ENCODE measurements at places on chromosomes 4 and X.

- DNase-seq: no peak
These were observed 36.4 kb downstream of the NELFA start for GRCh38 chr4:1972414-1972813.

DNA sequence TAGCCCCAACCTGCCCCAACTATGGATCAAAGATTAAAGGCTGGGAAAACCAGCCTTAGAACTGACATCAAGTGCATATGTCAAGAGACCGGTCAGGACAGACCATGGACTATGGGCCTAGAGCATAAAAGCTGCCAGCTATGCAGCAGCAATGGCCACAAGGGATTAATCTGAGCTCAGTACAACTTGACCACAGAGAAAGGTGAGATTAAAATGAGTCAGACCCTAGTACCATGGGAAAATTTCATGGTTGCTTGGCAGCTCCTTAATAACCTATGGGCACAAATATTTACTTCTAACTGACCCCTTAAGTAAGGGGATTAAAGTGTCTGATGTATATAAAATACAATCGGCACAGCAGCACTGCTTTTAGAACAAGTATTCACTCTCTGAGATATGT, 54.4 kb downstream of the CBR4 start:
- no peak for DNase-seq

GRCh38 chr4:118756958-118757357, 71.8 kb downstream of the METTL14 start:
- DNase-seq: no peak

DNA sequence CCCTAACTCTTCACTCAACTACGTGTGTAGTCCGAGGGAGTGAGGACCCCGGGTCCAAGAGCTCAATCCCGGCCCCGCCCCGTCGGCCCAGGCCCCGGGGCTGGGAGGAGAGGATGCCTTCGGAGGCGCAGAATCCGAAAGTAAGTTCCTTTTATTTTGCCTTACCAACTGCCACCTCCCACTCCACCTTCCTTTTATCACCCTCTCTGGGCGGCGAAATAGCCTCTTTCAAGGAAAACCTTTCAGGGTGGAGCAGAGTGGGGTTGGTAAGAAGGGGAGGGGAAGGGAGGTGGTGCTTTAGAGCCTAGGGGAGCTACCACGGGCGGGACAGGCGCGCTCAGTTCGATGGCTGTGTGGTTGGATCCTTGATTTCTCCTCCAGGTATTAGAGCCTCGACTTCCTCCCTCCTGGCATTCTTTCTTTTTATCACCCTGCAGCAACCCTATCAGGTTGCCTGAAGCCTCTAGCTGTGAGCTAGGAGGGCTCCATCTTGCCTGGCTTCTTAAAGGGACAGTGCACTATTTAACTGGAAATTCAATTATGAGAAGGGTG, 191.2 kb downstream of the RRAGB start:
- DNase-seq: no peak

- no peak for DNase-seq
These were observed 1.4 kb downstream of the ZFX start for GRCh38 chrX:24150898-24151297.

- no peak for DNase-seq
These were observed 15.5 kb downstream of the ZNF185 start for GRCh38 chrX:152913346-152913745.

GRCh38 chr4:25760518-25761157, 102.2 kb downstream of the SEL1L3 start:
- DNase-seq: no peak

DNA sequence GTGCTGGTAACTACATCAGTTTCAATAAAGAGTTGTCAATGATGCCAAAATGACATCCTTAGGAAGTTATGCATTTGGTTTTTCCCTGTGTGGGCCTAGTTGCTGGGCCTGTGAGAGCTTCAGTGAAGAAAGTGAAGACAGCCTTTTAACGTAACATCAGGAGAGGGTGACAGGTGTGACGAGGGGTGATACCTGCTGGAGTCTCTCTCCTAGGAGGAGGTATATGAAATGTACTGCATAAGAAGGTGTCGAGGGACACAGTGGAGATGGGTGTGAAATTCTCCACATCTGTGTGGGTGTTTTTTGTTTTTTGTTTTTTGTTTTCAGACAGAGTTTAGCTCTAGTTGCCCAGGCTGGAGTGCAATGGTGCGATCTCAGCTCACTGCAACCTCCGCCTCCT, 49.2 kb downstream of the EVC start:
- no peak for DNase-seq

DNA sequence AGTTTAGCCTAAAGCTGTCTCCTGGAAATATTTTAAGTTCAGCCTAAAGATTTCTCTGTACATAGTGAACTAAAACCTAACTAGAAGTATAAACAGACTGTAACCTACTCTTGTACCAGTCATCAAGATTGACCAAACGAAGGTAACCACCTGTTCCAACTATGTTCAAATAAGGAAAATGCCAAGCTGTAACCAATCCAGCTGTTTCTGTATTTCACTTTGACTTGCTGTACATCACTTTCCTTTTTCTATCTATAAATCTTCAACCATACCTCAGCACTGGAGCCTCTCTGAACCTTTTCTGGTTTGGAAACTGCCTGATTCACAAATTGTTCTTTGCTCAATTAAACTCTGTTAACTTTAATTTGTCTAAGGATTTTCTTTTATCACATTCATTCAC, 3.1 kb upstream of the CYSLTR1 start:
- no peak for DNase-seq

GRCh38 chrX:9326369-9326768, 138.5 kb upstream of the TBL1X start:
- no peak for DNase-seq

GRCh38 chrX:137930533-137930932, 364.6 kb downstream of the ZIC3 start:
- no peak for DNase-seq

- no peak for DNase-seq
These were observed 898.9 kb upstream of the EPHA5 start for GRCh38 chr4:66569228-66569627.

DNA sequence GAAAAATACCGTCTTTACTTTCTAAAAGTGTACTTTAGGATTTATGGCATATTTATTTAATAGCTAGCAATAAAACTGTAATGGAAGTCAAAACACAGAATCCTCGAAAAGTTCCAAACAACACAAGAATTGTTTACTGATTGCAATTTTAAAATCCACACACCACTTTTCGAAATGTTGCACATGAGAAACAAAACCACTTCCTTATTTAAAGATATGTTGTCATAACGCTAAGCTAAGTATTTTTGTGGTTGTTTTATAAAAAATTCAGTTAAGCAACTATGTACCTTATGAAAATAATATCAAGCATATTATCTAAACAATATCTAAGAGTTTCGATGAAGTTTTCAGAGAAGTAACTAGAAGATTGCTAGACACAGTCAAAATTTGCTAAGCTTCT, 344 bp downstream of the TMPRSS11D start:
- DNase-seq: no peak

DNA sequence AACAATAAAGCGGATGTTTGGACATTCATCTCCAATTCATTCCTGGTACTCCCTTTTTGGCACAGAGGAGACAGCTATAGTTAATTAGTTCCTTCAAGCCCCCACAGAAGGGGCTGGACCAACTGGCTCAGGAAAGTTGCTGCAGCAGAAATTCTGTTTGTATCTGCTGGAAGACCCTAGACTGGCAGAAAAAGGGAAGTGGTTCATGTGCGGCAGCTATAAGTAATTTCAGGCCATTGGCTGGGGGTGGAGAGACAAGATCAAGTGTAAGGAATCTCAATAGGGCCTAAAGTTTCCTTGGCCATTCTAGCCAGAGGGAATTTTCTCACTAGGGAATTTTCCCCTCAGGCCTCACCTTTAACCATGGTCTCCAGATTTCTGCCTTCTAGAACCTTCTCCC, 89.9 kb upstream of the DHX15 start:
- DNase-seq: no peak

- no peak for DNase-seq
These were observed 38.9 kb downstream of the DTHD1 start for GRCh38 chr4:36320117-36320896.

DNA sequence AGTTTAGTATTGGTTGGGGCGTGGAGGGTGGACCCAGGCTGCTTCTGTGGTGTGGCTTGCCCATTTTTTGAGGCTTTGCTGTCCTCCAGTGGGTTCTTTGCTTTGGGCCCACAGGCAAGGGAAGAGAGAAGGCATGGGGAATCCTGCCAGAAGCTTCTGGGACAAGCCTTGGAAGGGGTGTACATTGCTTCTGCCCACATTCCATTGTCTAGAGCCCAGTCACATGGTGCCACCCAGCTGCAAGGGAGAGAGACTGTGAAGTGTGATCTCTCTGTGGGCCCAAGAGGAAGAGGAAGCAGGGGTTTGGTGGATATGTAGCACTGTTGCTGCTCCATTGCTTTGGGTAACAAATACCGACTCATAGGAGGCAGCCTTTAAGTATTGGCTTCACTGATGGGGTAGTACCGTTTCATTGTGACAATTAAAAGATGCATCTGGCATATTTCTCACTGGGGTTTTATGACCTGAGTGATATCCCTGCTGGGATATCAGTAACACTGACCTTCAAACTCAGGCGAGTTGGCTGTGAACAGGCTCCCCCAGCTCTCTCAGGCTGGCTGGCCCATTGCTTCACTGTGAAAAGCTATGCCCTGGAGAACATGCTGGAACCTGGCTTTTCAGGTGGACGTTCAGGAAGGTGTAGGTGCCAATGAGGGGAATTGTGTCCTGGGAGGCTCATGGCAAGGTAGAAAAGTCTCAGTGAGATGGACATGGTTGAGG, 85.9 kb downstream of the CLDN34 start:
- no peak for DNase-seq

- DNase-seq: no peak
These were observed 329.3 kb upstream of the NOCT start for GRCh38 chr4:138686106-138686835.

DNA sequence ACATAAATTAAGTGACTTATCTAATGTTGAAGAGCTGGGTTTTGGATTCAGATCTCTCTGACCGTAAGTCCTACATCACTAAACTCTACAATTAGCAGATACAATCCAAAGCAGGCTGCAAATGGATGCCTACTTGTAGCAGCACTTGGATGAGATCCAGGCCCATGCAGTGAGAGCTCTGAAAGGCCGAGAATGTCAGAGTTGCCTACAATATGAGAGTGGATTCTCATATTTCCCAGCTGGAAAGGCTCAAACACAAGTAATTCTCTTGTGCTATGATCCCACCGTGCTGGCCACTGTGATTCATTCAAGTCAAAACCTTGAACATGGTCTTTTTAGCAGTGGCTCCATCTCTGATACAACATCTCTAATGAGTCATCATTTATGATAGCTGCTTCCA, 125.4 kb upstream of the CHRDL1 start:
- no peak for DNase-seq

DNA sequence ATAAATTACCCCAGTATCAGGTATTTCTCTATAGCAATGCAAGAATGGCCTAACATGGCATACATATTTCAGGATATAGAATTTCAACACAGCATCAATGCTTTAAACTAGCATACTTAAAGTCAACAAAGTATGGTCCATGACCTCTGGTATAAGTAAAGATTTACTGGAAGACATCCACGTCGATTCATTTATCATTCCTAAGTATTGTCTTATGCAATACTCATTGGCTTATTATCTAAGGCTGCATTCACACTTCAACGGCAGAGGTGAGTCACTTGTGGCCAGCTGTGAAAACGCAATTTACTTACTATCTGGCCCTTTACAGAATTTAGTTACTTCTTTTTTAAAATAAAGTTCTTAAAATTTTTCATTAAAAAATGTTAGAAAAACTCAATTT, 42.6 kb downstream of the ADGRA3 start:
- DNase-seq: no peak

DNA sequence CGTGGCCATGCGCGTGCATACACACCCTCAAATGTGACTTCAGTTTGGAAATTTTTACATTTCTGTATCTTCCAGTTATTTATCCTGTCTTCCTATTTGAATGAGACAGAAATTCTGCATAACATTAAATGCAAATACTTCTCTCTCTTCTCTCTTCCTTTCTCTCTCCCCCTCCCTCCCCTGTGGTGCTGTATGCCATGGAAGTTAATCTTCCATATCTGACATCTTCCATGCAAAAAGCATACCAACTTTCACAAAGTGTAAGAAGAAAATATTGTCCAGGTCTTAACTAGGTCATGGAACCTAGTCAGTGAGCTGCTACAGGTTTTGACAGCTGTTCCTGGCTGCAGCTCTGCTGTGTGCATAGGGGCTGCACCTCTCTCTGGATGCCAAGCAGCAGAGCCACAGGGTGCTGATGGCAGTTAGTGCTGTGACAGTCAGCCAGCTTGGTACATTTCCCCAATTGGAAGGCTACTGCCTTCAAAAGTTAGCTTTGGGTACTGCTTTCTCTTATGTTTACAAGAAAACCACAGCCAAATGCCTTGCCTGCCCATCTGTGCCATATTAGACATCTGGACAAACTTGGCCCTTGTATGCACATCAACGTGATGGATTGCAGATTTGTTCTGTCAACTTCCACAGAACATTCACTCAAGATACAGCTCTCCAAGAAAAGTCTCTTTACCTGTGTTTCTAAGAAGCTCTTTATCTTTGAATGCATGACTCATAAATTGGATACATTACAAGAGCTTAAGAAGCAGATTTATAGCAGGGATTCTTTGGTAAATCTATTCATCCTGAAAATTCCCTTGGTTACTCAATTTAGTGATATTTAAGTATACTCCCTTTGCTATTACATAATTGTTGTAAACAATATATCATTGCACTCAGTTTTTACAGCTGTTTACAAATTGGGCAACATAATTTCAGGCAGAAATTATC, 623.8 kb downstream of the EPHA5 start:
- no peak for DNase-seq

- DNase-seq: no peak
These were observed 3.1 kb downstream of the UBL4A start for GRCh38 chrX:154483325-154483724.

GRCh38 chrX:134548257-134549201, 88.6 kb downstream of the HPRT1 start:
- no peak for DNase-seq

DNA sequence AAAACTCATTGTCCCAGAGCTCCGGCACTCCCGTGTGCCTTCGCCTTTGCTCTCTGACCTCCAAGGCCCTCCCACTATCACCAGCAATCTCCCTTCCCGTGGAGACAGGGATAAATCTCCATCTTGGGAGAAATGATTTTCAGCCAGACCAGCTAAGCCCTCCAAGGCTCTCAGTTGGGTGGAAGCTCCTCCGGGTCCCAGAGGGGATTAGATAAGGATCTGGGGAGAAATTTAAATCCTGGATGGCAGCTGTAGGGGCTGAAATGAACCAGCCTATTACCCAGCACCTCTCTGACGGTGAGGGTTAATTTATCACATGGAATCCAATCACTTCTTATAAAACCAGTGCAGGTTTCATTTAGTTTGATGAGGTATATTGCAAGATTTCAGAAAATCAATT, 366.2 kb downstream of the FBXW7 start:
- DNase-seq: no peak
